Neural progenitor cell (in vitro differentiated cells): ENCODE measurements at places on chromosomes 16 and 17.
A peak's percentile ranks its signal among the peaks of the same experiment; 100 is the strongest.

DNA sequence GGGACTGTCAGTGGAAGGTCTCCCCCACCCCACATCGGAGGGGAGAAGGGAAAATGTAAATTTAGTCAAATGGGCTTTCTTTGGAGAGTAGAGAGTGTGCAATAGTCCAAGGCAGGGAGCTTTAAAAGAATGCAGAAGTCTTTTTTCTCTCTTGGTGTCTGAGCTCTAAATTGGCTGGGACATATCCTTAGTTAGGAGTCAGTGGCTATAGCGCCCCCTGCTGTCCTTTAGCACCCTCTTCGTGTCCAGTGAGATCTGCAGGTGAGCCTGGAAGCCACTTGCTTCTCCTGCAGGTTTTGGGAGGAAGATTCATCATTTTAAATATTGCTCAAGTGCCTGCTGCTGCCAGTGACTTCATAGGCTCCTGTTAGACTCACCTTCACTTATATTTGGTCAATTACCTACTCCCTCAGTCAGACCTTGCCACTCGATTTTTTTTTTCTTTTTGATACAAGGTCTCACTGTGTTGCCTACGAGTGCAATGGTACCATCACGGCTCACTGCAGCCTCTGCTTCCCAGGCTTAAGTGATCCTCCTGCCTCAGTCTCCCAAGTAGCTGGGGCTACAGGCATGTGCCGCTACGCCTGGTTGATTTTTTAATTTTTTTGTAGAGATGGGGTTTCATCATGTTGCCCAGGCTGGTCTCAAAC, 174.8 kb downstream of the PRKCB start:
- H3K4me3 ChIP-seq, result no peak overlapping the region
- peak; percentile 92 for DNase-seq
- no peaks in the 10 kb centered on the region for H3K27me3 ChIP-seq
- H3K4me1 ChIP-seq, result no peaks in the 10 kb centered on the region
- H3K36me3 ChIP-seq, result no peaks in the 10 kb centered on the region

- H3K4me3 ChIP-seq, result no peak overlapping the region
- H3K36me3 ChIP-seq, result no peaks in the 10 kb centered on the region
- H3K27ac ChIP-seq, result no peak overlapping the region
- H3K27me3 ChIP-seq, result peaks cover 44% of the 10 kb centered on the region
Observed at GRCh38 chr16:50247123-50247905, 19.0 kb upstream of the ADCY7 start.

DNA sequence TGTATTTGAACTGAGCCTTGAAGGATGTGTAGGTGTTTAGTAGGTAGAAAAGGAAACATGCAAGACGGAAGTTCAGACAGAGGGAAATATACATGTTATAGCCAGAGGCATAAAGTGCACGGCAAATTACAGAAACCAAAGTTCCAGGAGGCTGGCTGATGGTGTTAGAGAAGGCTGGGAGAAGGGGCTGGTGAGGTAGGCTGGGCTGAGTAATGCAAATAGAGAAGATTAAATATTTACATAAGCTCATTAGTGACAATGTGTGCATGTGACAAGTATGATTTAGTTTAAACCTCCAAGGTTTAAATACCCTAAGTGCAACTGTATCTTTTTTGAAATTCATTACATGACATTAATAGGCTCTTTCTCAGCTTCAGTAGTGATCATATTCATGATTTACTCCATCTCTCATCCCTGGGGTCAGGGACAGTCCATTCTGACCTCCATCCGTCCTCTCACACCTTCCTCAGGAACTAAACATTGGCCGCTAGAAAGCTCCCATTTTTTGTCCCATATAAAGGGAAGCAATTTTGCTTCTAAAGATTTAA, 399.8 kb upstream of the SALL1 start:
- no peak overlapping the region for H3K4me3 ChIP-seq
- H3K36me3 ChIP-seq, result no peaks in the 10 kb centered on the region
- peaks cover 14% of the 10 kb centered on the region for H3K4me1 ChIP-seq
- no peak overlapping the region for H3K27ac ChIP-seq
- H3K27me3 ChIP-seq, result no peaks in the 10 kb centered on the region
- DNase-seq, result no peak

GRCh38 chr17:10392880-10393279, 20.1 kb upstream of the MYH13 start:
- H3K36me3 ChIP-seq, result no peaks in the 10 kb centered on the region
- H3K27ac ChIP-seq, result no peak overlapping the region
- no peak overlapping the region for H3K4me3 ChIP-seq
- DNase-seq, result no peak
- no peaks in the 10 kb centered on the region for H3K4me1 ChIP-seq

GRCh38 chr17:21378553-21378952, 2.4 kb downstream of the KCNJ12 start:
- peaks cover 56% of the 10 kb centered on the region for H3K27me3 ChIP-seq
- H3K27ac ChIP-seq, result no peak overlapping the region
- H3K36me3 ChIP-seq, result no peaks in the 10 kb centered on the region
- H3K4me3 ChIP-seq, result no peak overlapping the region
- DNase-seq, result no peak
- peaks cover 40% of the 10 kb centered on the region for H3K4me1 ChIP-seq

- H3K4me3 ChIP-seq, result no peak overlapping the region
- H3K27ac ChIP-seq, result no peak overlapping the region
- no peaks in the 10 kb centered on the region for H3K4me1 ChIP-seq
Observed at GRCh38 chr17:9987779-9988585, 82.9 kb upstream of the RCVRN start.

DNA sequence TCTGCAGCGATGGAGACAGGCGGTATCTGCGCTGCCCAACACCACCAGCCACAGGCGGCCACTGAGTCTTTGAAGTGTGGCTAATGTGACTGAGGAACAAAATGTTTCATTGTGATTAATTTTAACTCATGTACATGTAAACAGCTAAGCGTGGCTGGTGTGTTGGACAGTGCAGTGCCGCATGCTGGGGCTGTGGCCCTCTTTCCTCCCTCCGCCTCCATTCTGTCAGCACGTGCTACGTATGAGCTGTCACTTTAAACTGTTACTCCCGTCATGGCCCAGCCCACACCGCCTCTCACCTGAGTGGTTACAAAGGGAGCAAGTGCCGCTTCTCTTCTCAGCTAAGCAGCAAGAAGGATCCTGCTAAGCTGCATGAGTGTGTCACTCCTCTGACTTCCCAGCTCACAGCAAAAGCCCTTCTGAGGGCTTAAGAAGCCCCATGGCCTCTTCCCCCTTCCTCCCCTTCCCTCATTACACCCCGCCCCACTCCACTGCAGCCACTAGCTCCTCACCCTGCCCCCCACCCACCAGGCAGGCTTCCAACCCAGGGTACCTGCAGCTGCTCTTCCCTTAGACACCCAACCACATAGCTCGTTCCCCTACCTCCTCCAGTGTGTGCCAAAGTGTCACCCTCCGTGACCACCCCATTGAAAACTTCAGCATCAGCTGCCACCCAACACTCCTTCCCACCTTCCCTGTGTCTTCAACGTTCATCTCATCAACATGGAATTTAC, 15.0 kb downstream of the HASPIN start:
- peaks cover 7% of the 10 kb centered on the region for H3K27me3 ChIP-seq
- H3K27ac ChIP-seq, result no peak overlapping the region
- H3K36me3 ChIP-seq, result no peaks in the 10 kb centered on the region
- H3K4me3 ChIP-seq, result peak overlapping the region; percentile 37
- DNase-seq, result peak; percentile 50
- peaks cover 19% of the 10 kb centered on the region for H3K4me1 ChIP-seq

DNA sequence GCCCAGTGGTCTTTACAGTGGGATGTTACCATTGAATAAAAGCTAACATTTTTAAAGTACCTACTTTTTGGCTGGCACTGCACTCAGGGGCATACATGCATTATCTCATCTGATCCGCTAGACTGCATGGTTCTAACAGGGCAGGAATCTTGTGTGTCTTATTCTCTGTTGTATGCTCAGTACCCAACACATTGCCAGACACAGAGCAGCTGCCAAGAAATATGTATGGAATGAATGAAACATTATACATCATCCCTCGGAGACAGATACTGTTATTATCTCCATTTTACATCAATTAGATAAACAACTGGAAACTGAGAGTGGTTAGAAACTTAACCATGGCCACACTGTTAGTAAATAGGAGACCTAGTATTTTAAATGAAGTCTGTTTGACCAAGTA, 74.1 kb upstream of the CDH11 start:
- no peaks in the 10 kb centered on the region for H3K36me3 ChIP-seq
- no peak for DNase-seq
- no peaks in the 10 kb centered on the region for H3K4me1 ChIP-seq
- H3K27ac ChIP-seq, result no peak overlapping the region
- no peaks in the 10 kb centered on the region for H3K27me3 ChIP-seq

- no peaks in the 10 kb centered on the region for H3K36me3 ChIP-seq
- H3K4me1 ChIP-seq, result no peaks in the 10 kb centered on the region
- peaks cover 4% of the 10 kb centered on the region for H3K27me3 ChIP-seq
- no peak overlapping the region for H3K27ac ChIP-seq
- no peak overlapping the region for H3K4me3 ChIP-seq
- no peak for DNase-seq
Observed at GRCh38 chr17:5055543-5055942, 20.3 kb upstream of the SLC52A1 start.

DNA sequence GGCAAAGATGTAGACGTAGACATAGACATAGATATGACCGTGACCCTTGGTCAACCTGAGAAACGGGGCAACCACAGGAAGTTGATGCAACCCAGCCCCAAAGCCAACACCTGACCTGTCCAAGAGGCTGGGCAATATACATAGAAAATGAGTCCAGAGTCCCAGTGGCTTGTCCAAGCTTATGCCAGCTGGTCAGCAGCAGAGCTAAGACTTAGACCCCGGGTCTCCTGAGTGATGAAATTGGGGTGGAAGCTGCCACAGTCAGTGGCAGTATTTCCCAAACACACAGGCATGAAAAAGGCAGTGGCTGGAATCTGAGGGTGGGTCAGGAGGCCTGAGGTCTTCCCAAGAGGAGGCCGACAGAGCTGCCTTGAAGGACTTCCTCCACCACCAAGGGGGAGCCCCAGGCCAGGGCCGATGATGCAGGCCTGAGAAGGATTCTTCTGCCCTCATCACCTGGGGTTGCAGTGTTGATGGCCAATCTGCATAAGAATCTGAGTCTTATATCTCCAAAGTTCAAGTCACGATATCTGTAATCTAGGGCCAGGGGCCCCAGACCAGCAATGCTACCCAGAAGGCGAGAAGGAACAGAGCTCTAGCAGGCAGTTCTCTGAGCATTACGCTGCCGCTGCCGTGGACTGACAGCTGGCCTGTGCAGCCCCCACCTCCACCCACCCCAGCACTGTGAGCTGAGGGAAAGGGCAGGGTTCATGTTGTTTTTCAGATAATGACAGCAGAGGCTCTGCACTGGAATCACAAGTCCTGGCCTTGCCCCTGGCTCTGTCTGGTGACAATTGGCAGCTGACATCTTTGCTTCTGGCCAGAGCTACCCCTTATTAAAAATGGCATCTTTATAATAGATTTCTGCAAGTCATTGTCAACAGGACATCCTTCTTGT, 72.7 kb downstream of the GNAO1 start:
- H3K27ac ChIP-seq, result no peak overlapping the region
- H3K36me3 ChIP-seq, result no peaks in the 10 kb centered on the region
- no peaks in the 10 kb centered on the region for H3K27me3 ChIP-seq
- no peaks in the 10 kb centered on the region for H3K4me1 ChIP-seq
- DNase-seq, result no peak
